ENCODE measurements at places on chromosomes 4 and X. TPM values are rescaled to one million over a fixed set of nuclear protein-coding genes. Genes with fewer than 3 reads are reported as not detected.

Gene PF4V1
- not detected for polyA plus RNA-seq

Gene GABRE
- 7.6 TPM for polyA plus RNA-seq

Gene OTC
- polyA plus RNA-seq = not detected

Gene HSFX4
- 0.25 TPM for polyA plus RNA-seq

Gene SLC49A3
- 3.7 TPM for polyA plus RNA-seq

Gene SH3BP2
- 34.4 TPM for polyA plus RNA-seq

Gene AFP
- polyA plus RNA-seq = 746 TPM

Gene TEX13C
- polyA plus RNA-seq = not detected

Gene PHKA1
- 6.7 TPM for polyA plus RNA-seq

Gene CT45A1
- not detected for polyA plus RNA-seq

GRCh38 chr4:20984576-20984836, 284.2 kb downstream of the PACRGL start:
- no peak for DNase-seq

DNA sequence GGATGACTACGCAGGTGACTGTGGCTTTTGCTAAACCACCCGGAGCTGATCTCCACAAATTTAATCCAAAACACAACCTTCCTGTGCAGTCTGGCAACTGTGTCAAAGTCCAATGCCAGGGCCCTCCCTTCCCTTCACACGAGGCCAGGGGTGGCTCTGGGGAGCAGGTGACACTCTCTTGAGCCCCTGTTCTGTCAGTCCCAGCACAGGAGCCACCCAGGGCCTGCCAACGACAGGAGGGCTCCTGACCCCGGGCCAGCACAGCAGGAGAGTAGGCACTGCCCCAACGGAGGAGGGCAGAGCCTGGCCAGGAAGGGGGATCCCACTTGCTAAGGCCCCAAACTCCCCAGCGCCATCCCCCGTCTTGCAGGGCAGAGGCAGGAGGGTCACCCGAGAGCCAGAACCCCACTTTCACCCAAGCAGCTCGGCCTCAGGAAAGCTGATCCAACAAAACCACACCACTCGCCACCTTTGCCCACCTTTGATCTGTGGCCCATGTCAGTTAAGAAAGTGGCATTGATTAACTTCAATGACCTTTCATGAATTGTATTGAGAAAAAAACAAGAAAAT, 44.7 kb downstream of the FAM53A start:
- DNase-seq = no peak

- DNase-seq = no peak
Observed at GRCh38 chr4:111535792-111536191, 609.5 kb upstream of the FAM241A start.

GRCh38 chrX:20514358-20514757, 247.6 kb upstream of the RPS6KA3 start:
- DNase-seq = no peak

DNA sequence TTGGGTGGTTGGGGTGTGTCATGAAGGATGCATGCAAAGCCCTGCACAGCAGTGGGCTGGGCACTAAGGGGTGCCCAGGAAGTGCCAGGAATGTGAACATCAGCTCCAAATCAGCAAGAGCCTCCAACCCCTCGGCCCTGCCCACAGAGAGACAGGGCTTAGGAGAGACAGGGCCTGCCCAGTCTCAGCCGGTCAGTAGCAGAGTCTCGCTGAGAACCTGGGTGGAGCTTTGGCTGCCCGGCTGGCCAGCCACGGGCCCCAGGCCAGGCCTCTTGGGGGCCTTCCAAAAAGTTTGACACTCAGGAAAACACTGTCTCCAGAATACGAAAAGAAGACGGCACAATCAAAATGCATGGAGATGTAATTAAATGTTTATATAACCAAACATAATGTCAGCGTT, 4.3 kb upstream of the MXD4 start:
- DNase-seq = no peak

- DNase-seq = no peak
Observed at GRCh38 chr4:184395451-184395917, 78.9 kb downstream of the IRF2 start.

GRCh38 chrX:125604448-125604847, 284.8 kb downstream of the TEX13C start:
- DNase-seq = no peak

DNA sequence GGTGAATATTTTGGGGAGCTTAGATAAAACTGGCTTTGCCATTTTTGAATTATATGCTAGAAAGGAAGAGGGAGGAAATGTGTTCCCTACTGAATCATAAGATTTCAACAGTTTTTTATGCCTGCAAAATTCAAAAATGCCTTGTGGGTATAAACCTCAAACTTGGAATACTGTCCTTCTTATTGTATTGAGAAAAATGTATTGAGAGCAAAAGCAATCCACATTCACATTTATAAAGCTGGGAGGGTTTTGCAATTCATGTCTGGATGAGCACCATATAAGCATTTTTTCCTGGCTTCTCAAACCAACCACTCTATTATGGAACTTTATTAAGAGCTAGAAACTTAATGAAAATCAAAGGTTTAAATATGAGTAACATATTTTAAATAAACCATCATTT, 289.8 kb downstream of the PCDH7 start:
- no peak for DNase-seq

DNA sequence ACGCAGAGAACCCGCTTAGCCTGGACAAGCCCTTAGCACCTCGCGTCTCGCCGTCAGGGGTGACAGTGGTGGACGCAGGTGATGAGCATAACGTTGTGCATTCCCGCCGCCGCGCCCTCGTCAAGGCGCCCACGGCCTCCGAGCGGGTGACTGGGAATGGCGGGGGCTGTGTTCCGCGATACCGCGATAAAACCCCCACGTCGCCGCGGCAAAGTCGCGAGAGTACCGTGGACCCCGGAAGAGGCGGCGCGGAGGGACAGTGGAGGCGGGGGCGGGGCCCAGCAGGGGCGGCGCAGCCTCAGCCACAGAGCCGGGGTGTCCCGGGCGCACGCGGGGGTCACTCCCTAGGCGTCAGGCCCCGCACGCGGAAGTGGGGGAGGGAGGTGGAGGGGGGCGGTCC, 53.8 kb downstream of the ZFYVE28 start:
- no peak for DNase-seq

DNA sequence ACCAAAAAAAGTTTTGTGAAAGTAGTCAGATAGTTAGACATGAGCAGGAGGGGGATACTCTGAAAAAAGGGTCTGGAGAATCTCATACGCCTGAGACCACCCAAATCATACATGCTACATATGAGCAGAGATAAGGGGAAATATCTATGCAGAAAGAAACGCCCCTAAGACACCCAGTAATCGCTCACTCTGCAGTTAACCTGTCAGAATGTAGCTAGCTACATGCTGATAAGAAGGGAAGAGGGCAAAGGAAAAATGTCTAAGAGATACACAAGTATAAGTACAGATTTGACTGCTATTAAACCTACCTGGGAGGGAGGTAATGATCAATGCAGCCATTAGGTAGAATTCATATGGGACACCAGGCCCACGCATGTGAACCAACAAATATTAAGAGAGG, 1159.5 kb upstream of the PCDH10 start:
- no peak for DNase-seq

- DNase-seq = no peak
Observed at GRCh38 chrX:154121961-154122360, 22.1 kb upstream of the OPN1LW start.

GRCh38 chr4:3852711-3853110, 86.5 kb downstream of the ADRA2C start:
- no peak for DNase-seq

DNA sequence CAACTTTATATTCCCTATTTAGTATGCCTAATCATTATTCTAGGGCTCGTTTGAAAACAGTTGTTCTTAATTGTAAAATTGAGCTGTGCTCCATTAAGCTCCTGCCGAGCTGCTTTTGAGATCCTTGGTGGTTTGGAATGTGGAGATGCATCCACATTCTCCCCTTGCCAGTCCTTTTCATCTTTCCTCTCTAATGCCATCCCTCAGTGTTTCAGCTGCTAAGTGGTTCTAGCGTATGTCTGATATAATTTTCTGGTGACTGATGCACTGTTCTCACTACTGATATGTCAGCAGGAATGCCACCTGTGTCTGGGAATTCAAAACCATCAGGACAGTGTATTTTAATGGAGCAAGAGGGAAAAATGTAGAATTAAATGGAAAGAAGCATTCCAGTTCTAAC, 1085.0 kb downstream of the CCSER1 start:
- DNase-seq = no peak

- no peak for DNase-seq
Observed at GRCh38 chr4:8238515-8239053, 31.0 kb upstream of the HTRA3 start.

DNA sequence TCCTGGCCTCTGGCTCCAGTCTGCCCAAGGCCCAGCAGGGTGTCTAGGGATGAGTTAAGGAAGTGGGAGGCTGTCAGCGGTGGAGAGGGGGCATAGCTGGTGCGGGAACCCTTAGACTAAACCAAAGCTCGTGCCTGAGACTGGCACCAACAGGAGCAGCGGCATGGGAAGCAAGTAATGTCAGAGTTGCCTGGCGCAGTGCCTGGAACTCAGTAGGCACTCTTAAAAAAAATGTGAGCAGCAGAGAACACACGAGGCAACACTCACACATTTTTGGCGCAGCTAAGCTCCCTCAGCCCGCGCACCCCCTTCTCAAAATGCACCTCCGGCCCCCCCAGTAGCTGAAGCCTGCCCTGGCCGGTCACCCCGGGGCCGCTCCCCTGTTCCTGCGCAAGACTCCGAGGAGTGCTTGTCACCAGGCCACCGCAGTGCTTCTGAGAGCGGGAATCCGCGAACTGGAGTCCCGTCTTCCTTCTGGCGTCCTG, 583 bp downstream of the GABRE start:
- no peak for DNase-seq

DNA sequence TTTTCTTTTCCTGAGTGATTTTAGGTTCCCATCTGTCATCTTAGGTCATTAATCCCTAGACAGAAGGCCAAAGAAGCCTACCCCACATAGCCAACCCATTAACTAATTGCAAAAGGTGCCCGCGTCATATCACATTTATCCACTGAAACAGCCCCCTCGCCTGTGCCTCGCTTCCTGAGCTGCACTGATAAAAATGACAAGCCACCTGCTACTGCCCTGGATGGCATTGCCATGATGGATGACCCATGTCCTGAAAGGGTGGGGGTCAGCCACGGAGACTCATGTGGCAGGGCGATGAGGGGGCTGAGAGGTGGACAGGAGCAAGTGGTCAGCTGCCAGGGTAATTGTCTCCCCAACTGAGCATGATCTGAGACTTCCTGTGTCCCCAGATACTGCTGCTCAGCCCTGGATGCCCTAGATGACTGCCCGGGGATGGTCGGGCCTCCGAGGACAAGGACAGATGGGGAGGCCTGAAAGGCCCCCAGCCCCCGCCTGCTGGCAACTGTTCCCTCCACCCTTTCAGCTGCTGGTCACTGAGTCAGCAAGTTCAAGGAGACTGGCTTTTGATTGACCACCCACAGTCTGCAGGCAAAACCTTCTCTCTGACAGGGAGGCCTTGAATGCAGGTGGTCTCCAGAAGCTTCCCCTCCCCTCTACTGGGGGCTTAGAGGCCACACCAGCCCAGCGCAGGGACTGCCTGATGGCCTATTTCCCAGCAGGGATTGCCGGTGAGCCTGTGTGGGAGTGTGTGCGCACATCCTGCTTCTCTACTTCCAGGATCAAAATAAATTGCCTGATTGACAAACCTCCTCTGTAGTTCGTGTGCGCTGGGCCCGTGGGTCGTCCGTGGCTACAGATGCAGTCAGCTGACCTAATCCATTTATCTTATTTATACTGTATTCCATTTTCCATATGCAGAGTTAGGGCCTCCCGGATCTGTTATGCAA, 496.3 kb downstream of the BCOR start:
- no peak for DNase-seq

- peak; percentile 28 for DNase-seq
Observed at GRCh38 chr4:127732623-127733328, 2.6 kb downstream of the SLC25A31 start.

- no peak for DNase-seq
Observed at GRCh38 chrX:132063334-132063733, 40.2 kb downstream of the STK26 start.

- no peak for DNase-seq
Observed at GRCh38 chrX:115582616-115583495, 21.9 kb downstream of the PLS3 start.

DNA sequence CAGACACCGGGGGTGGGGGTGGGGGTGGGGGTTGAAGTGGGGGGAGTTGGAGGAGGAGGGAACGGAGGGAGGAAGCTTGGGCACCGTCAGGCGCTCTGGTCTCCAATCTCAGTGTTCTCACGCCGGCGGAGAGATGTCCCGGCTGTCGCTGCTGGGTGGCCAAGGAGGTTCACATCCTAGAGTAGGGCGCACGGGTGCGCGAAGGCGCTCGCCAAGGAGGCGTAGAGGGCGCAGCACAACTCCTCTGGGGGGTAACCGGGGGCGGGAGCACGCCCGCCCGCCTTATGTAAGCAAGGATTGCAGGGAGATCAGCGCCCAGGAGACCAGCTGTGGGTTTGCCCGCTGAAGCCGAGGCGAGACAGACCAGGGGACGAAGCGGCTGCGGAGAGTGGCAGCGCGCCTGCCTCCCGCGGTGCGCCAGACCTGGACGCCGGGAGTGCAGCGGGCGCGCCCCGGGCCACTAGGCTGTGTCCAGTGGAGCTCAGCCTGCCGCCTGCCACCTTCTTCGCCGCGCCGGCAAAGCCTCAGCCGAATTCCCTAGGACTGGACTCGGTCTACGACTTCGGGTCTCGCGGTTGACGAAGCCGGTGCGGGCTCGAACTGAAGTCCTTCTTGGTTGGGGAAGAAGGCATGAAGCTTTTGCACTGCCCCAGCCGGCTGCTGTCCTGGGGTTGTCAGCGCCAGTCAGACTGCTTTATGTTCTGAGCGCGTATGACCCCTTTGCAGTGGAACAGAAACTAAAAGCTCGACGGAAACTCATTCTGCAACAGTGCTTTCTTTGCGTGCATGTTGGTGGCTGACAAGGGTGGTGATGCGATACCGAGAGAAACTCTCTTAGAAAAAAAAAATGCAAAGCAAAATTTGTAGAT, 707 bp upstream of the UNC5C start:
- no peak for DNase-seq

DNA sequence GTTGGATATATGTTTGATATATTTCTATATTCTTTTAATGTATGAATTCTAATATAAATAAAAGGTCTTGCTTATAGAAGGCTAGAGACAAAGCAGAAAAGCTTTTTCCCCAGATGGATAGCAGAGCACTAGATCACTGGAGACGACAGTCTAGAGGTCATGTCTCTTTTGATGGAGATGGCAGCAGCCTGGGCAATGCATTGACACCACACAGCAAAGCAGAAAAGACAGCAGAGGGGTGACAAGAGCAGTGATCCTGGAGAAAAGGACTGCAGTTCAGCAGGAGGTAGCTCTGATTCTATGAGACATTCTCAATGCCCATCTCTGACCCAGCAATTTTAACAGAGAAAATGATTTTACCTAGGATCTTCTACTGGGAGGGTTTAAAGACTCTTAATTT, 210.6 kb downstream of the DTHD1 start:
- DNase-seq = no peak

GRCh38 chr4:182807767-182808548, 109.2 kb downstream of the DCTD start:
- DNase-seq = no peak

DNA sequence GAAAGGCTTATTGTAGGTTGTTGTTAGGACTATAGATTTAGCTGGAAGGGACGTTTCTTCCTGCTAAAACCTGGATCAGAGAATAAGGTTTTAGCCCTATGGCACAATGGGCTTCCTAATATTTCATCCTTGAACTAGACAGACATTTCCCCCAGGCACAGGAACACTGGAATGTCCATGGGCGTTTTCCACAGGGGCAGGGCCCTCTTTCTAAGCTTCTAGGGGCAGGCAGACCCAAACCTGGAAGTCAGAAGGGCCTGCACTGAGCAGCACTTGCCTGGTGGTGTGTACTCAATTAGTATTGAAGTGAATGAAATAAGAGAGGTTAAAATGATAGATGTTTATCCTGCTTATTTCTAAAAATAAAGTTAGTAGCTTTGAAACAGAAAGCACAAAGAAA, 41.1 kb downstream of the CASP6 start:
- DNase-seq = no peak

- no peak for DNase-seq
Observed at GRCh38 chrX:31251336-31251735, 179.5 kb upstream of the FTHL17 start.

Data from left kidney (tissue), 8 donors.